DMS 273 treated with DMSO at 0.1 percent for 48 hours (cell line): ENCODE measurements at places on chromosomes 6 and 20.

- no peak for DNase-seq
Measured at GRCh38 chr6:30705620-30706019, 11.5 kb downstream of the MDC1 start.

GRCh38 chr6:139977887-139978332, 603.5 kb upstream of the CITED2 start:
- no peak for DNase-seq

GRCh38 chr6:146041282-146041681, 12.4 kb downstream of the GRM1 start:
- DNase-seq: no peak

DNA sequence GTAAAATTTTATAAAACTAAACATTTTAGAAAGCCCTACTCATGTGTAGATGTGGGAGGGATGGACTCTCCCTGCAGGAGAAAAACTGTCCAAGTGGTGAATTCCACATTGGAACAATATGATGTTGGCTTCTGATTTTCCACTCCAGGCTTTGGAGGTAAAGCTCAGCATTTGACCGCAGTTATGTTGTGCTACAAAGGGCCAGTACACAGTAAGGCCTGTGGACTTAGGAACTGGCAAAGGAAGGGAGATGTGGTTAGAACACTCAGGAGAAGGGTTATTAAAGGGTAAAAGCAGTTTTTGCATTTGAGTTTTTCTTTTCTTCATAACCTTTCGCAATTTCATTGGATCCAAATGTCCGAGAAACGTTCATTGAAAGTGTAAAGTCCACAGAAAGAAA, 150.3 kb upstream of the SASH1 start:
- DNase-seq: no peak

- no peak for DNase-seq
Measured at GRCh38 chr20:36320898-36321695, 15.0 kb downstream of the DLGAP4 start.

DNA sequence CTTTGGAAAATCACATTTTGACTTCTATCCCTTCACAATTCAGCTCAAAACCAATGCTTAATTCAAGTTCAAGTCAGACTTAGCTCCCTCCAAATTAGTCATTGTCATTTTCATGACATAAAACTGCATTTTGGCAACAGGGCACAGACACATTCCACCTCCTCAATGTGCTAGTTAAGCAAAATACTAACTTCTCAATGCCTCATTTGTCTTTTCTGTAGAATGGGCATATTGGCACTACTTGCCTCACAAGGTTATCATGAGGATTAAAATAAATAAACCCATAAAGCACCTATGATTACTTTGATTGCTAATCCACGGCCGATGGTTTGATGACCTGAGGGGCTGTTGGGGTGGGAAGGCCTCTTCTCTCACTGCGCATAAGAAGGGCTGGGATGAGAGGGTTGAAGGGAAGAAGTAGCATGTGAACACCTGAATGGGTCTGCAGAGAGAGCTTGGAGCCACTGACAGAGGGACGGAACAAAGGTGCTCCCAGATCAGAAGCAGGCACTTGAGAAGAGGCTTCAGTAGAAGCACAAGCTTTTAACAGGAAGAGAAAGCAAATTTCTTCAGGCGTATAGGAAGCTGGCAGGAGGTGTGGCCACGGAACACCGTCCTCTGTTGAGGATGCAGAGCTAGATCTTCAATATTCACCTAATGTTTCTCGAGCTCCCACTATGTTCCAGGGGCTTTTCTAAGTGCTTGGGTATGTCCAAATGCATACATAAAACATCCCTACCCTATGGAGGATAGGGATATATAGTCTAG, 11.7 kb upstream of the TBC1D7 start:
- no peak for DNase-seq

GRCh38 chr6:135905604-135906300, 54.3 kb downstream of the PDE7B start:
- DNase-seq: no peak

GRCh38 chr6:47207261-47207660, 102.4 kb downstream of the TNFRSF21 start:
- DNase-seq: no peak

DNA sequence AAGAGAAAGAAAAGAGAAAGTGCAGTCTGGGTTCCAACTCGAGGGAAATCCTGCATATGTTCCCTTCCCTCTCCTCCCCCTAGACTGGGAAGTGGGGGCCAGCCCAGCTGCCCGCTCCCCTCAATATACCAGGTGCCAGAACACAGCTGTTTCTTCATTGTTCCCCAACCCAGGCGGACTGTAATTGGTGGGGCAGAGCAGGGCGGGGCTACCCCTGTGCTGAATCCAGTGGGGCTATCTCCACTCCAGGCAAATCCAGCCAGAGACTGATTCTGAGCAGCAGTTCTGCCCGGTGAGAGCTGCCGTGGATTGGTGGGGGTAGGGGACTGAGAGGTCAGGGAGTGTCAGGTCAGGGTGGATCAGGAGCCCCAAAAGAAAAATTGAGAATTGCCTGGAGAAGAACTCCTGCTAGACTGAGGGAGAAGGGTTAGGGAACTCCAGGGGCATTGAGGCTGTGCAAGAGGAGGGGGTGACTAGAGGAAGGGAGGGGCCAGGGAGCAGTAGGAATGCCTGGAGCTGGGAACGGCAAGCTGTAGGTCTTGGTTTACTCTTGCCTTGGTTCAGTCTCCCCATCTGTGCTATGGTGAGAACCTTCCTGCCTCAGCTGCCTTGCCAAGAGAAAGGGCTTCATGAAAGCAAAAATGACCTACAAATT, at the start of gene MYMX:
MYMX (plus strand) TSS at position 250 of the 655 bp plus-strand sequence. CDS start 546 bp downstream, outside the sequence.
- DNase-seq: peak; percentile 55

DNA sequence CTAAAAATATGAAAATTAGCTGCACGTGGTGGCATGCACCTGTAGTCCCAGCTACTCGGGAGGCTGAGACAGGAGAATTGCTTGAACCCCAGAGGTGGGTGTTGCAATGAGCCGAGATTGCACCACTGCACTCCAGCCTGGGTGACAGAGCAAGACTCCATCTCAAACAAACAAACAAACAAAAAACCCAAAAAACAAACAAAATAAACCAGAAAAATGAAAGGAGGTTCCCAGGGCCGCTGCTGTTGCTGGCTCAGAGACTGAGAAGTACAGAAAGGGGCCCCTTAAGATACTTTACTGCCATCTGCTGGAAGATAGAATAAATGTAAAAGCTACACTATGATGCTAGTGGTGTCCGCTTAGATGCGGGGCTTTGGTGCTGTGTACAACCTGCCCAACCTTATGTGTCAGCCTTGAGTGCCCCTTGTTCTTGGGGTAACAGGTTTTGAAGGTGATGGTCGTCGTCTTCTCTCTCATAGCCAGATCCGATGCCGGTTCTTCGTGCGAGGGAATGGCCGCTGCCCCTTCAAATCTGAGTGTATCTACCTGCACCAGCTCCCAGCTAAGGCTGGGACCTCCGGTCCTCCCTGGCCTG, 2.8 kb upstream of the FANCE start:
- DNase-seq: peak; percentile 22

- no peak for DNase-seq
Measured at GRCh38 chr20:8073024-8073832, 53.7 kb upstream of the TMX4 start.

GRCh38 chr20:22924046-22924737, 110.9 kb upstream of the SSTR4 start:
- DNase-seq: no peak

DNA sequence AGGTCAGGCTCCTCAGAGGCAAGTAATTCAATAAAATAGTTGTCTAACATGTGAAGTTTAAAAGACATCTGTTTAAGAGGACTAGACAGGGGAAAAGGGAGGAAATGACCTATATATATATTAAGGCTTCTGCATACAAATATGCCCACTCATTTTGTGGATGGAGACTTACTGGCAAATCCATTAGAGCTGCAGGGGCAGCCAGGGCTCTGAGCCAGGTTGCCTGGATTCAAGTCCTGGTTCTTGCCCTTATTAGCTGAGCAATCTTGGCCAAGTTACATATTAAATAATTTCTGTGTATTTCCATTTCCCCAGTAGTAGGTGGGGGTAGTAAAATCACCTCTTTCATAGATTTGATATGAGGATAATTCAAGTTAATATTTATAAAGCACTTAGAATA, 287.0 kb upstream of the RIMS1 start:
- DNase-seq: no peak

GRCh38 chr6:44659726-44660125, 272.2 kb downstream of the CDC5L start:
- DNase-seq: no peak

- no peak for DNase-seq
Measured at GRCh38 chr20:38863024-38863851, 57.7 kb downstream of the PPP1R16B start.

GRCh38 chr6:41595166-41595565, 43.1 kb upstream of the MDFI start:
- DNase-seq: no peak

GRCh38 chr6:14706378-14706929, 539.4 kb upstream of the JARID2 start:
- no peak for DNase-seq

DNA sequence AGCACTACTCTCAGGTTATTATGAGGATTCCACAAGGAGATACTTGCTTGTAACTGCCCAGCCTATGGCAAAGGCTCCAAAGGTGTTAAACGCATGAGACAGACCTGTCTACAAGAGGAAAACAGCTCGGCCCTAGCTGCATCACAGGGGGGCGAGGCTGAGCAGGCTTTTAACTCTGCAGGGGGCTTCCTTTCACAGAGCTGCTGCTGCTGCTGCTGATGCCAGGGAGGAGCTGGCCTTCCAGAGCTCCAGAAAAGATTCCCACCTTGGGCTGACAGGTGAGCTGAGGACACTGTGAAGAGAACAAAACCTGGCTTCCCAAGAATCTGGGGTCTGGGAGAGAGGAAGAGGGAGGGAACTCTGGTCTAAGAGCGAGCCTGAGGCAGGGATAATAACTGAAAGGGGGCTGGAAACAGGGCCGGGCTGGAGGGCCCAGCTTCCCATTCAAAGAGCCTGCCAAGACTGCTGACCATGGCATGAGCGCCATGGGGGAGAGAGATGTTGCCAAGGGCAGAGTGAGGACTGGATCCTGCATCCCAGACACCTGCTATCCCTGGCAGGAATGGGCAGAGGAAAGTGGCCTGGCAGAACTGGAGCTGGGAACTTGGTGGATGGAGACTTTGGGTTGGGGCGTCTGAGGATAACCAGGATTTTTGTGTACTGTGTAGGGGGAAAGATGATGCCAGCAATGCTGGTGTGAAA, 211.1 kb upstream of the LRFN2 start:
- no peak for DNase-seq

DNA sequence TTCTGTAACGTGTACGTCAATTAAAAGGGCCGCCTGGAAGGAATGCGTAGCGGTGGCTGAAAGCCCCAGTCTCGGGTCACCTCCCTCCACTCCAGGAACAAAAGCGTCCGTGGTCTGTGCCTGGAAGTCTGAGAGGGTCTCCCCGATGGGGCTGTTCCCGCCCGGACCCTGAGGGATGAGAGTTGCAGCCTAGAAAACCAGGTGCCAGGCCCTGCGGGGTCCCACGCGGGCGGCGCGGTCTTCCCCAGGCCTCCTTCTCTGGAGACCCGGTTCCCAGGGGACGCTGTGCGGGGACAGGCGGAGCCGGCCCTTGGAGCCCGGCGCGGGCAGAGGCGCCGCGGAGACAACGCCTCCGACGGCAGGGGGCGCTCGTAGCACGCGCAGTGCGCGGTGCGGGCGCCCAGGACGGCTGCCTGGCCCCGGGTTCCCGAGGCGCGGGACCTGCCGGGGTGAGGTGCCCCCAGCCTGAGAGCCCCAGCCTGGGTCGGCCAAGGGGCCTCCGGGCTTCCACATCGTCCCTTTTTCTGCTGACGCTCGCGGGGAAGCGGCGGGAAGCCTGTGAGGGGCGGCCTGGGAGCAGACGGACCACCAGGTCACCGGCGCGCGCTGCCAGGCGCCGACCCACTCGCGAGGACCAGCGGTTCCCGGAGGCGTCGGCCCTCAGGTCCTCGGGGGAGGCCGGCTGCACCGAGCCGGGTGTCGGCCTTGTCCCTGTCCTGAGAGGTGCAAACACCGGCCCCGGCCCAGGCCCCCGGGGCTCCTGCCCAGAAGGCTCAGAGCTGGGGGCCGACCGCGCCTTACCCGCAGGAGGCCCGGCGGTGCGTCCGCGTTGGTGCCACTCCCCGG, 5.3 kb upstream of the FOXC1 start:
- DNase-seq: no peak

- DNase-seq: no peak
Measured at GRCh38 chr6:82891076-82891475, 174.6 kb downstream of the UBE3D start.

DNA sequence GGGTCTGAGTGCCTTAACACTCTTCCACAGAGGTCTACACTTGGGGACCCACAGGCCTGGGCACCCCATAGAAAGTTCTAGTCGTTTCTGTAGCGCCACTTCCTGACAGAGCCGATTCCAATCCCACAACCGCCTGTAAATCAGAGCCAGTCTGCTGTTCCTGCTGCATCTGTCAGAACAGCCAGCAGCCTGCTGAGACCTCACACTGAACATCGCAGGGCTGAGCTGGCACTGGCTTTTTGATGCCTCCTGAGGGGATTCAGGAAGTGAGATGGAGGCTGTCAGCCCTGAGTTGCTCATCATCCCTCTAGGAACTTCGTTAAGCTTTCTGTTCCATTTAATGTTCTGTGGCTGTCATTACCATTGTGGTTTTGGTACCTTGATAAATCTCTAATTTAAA, 48.9 kb downstream of the DCBLD1 start:
- no peak for DNase-seq

GRCh38 chr6:138101946-138102731, 5.1 kb downstream of the PERP start:
- DNase-seq: no peak

DNA sequence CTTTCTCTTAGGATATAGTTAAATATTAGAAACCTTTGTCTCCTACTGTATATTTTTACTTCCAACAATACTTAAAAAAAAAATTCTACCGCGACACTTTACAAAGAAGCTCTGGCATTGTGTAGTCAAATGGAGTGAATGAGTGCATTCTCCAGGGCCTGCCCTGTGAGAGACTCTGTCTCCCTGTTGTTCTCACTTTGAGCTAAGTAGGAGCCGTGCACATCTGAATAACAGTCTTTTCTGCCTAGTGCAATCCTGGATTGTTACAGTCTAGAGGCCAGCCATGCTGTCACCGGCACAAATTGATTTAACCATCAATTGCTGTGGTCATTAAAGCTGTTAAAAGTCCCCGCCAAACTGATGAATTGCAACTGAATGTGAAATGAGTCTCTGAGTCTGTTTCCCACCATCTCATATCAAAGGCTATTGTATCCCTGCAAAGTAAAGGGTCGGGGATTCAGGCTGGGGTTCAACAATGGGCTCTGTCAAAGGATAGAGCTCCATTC, 156.0 kb downstream of the RFPL4B start:
- DNase-seq: no peak

- DNase-seq: no peak
Measured at GRCh38 chr20:8633366-8633765, 435.5 kb upstream of the PLCB4 start.

DNA sequence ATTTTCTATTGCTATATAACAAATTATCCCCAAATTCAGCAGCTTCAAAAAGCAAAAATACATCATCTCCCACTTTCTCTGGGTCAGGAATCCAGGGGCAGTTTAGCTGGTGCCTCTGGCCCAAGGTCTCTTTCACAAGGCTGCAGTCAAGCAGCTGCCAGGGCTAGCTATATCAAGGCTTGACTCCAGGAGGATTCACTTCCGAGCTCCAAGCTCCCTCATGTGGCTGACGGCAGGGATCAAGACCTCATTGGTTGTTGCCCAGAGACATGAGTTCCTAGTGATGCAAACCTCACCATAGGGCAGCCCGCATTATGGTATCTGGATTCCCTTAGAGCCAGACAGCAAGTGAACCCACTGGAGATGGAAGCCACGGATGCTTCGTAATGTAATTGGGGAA, 1.3 kb upstream of the VNN1 start:
- no peak for DNase-seq

- DNase-seq: no peak
Measured at GRCh38 chr6:36383606-36384005, 3.9 kb downstream of the ETV7 start.
